ENCODE measurements at places on chromosomes 7 and 10.

- no peaks in the 10 kb centered on the region for H3K27me3 ChIP-seq
- no peak for DNase-seq
- peaks cover 9% of the 10 kb centered on the region for H3K4me1 ChIP-seq
- no peak overlapping the region for H3K4me3 ChIP-seq
Observed at GRCh38 chr7:131305152-131305551, 22.5 kb upstream of the MKLN1 start.

DNA sequence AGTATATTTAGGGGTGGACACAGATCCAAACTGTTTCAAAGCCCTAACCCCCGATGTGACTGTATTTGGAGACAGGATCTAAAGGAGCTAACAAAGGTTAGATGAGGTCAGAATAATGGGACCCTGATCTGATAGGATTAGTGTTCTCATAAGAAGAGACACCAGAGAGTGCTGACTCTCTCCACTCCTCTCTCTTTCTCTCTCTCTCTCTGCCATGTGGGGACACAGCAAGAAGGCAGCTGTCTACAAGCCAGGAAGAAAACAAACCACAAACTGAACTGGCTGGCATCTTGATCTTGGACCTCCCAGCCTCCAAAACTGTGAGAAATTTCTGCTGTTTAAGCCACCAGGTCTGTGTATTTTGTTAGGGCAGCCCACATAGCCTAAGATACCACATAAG, 84.7 kb upstream of the KDM7A start:
- no peaks in the 10 kb centered on the region for H3K36me3 ChIP-seq
- no peak for DNase-seq
- H3K4me1 ChIP-seq: no peaks in the 10 kb centered on the region
- H3K27me3 ChIP-seq: no peaks in the 10 kb centered on the region
- no peak overlapping the region for H3K4me3 ChIP-seq

DNA sequence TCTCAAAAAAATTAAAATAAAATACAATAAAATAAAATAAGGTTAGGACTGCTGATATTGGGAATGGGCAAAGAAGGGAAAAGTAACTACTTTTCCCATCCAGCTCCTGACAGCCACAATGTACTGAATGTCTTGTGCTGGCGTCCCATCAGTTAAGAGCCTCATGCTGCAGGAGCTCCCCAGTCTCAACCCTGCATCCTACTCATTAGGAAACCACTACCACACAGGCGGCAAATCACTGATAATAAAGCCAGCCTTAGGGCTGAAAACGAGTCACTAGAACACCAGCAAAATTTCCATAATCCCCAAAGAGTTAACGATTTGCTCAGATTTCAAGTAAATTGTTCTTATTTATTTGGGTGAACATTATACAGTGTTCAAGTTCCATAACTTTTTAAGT, 4.3 kb downstream of the YWHAG start:
- no peak for DNase-seq
- H3K27ac ChIP-seq: no peak overlapping the region
- H3K4me1 ChIP-seq: peaks cover 30% of the 10 kb centered on the region
- H3K4me3 ChIP-seq: no peak overlapping the region
- H3K27me3 ChIP-seq: no peaks in the 10 kb centered on the region
- H3K36me3 ChIP-seq: no peaks in the 10 kb centered on the region

- peaks cover 7% of the 10 kb centered on the region for H3K4me1 ChIP-seq
- H3K36me3 ChIP-seq: peaks cover 21% of the 10 kb centered on the region
- H3K4me3 ChIP-seq: no peak overlapping the region
- DNase-seq: no peak
Observed at GRCh38 chr10:103897241-103897774, 20.7 kb downstream of the STN1 start.

DNA sequence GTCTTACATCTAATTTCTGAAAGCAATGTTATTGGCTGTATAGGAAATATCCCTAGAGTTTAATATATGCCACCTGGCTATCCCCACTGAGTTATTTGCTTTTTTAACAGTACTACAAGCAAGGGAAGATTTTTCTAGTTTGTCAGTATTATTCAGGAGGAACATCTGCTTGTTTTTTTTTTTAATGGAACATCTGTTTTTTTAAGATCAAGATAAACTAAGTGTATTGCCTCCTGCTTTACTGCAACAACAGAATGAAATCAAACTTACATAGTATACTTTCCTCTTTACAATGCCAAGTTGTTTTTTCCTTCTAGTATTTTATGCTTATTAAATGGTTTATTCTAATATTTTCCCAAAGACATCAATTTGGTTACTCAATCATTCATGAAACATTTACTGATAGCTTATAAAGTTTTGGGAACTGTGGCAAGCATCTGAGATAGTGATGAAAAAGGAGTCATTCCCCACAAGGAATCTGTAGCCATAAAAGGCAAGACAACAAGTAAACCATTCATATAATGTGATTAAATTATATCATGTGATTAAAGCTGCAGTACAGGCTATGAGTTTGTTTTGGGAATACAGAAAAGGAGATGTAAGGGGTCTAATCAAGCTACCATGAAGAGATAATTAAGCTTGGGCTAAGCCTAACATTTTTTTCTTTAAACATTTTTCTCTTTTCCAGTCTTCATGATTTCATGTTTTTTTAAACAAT, 17.4 kb downstream of the MTPN start:
- H3K4me3 ChIP-seq: no peak overlapping the region
- no peak for DNase-seq
- no peaks in the 10 kb centered on the region for H3K4me1 ChIP-seq
- H3K27me3 ChIP-seq: no peaks in the 10 kb centered on the region
- H3K27ac ChIP-seq: no peak overlapping the region

DNA sequence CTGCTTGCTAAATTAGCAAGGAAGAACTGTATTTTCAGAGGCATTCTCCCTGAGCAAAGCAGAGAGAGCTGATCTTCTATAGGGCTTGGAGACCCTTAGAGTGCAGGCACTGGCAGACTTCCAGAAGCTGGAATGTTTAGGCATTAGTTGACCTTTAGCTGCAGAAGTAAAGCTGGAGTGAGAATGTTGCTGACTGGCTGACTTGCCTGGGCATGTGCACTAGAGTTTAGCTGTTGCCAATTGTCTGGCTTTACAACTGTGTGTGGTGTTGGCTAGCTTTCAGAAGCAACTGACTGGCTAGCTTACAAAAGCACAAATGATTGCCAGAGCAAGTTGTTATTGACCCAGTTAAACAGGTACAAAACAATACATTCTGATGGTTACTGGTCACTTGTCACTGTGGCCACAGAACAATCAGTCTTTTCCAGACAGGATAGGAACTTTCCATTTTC, 25.1 kb downstream of the FAM13C start:
- H3K4me3 ChIP-seq: no peak overlapping the region
- no peaks in the 10 kb centered on the region for H3K27me3 ChIP-seq
- H3K27ac ChIP-seq: peak overlapping the region; percentile 69
- H3K36me3 ChIP-seq: no peaks in the 10 kb centered on the region
- DNase-seq: peak; percentile 5

DNA sequence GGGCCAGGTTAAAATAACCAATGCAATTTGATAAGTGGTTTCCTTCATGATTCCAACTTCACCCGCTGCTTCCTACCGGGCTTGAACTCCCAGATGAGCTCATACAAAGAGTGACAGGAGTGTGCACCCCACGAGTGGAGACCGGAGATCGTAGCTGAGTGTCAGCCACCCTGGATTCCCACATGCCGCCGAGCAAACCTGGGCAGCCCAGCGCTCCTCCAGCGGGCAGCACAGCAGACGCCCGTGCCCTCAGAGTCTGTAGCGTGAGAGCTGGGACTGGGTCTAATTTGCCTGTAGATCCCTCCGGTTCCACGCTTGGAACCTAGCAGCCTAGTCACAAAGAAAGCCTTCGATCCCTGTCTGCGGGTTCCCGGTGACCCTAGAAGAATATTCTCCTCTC, 476.1 kb upstream of the MGMT start:
- no peak for DNase-seq
- H3K36me3 ChIP-seq: no peaks in the 10 kb centered on the region
- no peak overlapping the region for H3K4me3 ChIP-seq
- H3K27ac ChIP-seq: no peak overlapping the region

DNA sequence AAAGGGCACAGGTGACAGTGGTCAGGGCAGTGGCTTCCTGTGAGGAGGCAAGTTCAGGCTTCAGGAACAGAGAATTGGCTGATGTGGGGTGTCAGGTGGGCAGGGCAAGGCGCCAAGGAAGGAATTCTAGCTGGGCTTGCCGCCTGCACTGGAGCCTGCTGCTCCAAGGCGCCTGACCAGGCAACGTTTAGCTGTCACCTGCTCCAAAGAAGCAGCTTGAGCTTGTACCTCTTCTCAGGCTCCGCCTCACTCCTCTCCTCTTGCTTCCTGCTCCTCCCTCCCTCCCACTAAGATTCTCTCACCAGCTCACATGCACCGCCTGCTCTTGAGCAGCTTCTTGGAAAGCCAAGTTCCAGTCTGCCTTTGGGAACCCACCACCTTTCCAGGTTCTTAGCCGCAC, 187.4 kb upstream of the GRB10 start:
- no peaks in the 10 kb centered on the region for H3K27me3 ChIP-seq
- H3K36me3 ChIP-seq: no peaks in the 10 kb centered on the region
- no peak for DNase-seq
- no peaks in the 10 kb centered on the region for H3K4me1 ChIP-seq
- H3K4me3 ChIP-seq: no peak overlapping the region
- H3K27ac ChIP-seq: no peak overlapping the region

GRCh38 chr7:19852192-19852591, 78.8 kb upstream of the TMEM196 start:
- H3K4me3 ChIP-seq: no peak overlapping the region
- H3K36me3 ChIP-seq: no peaks in the 10 kb centered on the region
- DNase-seq: no peak
- no peaks in the 10 kb centered on the region for H3K4me1 ChIP-seq
- H3K27ac ChIP-seq: no peak overlapping the region

DNA sequence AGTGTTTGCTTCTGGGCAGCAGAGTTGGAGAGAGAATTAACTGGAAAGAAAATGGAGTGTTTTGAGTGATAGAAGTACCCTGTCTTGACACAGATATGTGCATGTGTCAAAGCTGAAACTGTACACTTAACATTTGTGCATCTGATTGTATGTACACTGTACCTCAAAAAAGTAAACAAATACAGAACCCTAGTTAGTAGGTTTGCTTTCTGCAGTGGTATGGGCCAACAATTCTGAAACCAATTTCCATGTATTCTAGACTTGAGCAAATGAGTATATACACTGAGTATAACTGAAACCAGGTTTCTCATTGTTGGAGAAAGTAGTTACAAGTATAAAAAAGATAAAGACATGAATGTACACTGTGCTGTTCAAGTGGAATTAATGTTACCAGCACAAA, 52.4 kb downstream of the ELAPOR2 start:
- no peaks in the 10 kb centered on the region for H3K36me3 ChIP-seq
- no peak for DNase-seq
- no peak overlapping the region for H3K4me3 ChIP-seq
- H3K4me1 ChIP-seq: no peaks in the 10 kb centered on the region

DNA sequence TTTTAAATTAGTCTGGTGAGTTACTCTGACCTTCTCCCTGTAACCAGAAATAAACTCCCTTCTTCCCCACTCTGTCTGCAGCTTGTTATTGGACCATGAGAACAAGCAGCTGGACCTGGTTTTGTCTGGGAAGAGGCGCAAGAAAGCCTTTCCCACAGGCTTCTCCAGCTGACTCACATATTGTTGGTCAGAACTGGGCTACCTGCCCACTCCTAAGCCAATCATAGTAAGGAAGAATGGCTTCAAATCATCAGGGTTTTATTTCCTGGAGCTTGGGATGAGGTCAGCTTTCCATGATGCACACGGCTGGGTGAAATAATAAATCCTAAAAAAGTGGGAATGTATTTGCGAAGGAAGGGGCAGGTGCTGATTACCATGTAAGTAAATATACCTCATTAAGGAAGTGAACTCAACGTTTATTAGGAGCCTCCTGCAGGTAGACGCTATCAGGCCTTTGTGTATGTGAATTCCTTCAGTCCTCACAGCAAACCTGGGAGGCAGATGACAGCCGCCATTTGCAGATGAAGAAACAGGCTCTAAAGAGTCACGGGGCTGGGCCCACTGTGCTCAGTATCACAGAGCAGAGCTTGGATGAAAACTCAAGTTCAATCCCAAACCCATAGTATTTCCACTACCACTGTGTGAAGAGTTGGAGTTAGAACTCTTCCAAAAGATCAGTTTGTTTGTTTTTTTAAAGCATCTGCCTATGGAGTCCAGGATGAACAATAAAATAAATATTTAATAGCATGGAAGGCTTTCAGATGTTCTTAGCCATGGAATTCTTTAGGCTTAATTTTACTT, 32.8 kb downstream of the IL15RA start:
- peak overlapping the region; percentile 64 for H3K4me3 ChIP-seq
- H3K27ac ChIP-seq: peak overlapping the region; percentile 97
- no peaks in the 10 kb centered on the region for H3K27me3 ChIP-seq
- DNase-seq: peak; percentile 91
- no peaks in the 10 kb centered on the region for H3K36me3 ChIP-seq

GRCh38 chr10:77355844-77356243, 281.8 kb downstream of the KCNMA1 start:
- no peak for DNase-seq
- no peak overlapping the region for H3K4me3 ChIP-seq
- H3K4me1 ChIP-seq: peaks cover 46% of the 10 kb centered on the region
- H3K27me3 ChIP-seq: no peaks in the 10 kb centered on the region

Measured in thoracic aorta (tissue), 2 donors.